ENCODE measurements at places on chromosomes 3 and 15. TPM values are rescaled to one million over a fixed set of nuclear protein-coding genes. Genes with fewer than 3 reads are reported as not detected.

DNA sequence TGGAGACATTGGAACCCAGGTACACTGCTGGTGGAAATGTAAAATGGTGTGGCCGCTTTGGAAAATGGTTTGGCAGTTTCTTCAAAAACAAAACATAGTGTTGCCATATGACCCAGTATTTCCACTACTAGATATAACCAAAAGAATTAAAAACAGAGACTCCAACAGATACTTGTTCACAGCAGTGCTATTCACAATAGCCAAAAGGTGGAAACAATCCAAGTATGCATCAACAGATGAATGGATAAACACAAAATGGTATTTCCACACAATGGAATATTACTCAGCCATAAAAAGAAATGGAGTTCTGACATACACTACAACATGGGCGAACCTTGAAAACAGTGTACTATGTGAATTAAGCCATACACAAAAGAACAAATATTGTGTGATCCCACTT is 59.4 kb upstream of the TIMP4 start:
- DNase-seq = no peak

The ACAN gene
- total RNA-seq = not detected

The AMT gene
- total RNA-seq = 32.9 TPM

The TRAIP gene
- 3.2 TPM for total RNA-seq

DNA sequence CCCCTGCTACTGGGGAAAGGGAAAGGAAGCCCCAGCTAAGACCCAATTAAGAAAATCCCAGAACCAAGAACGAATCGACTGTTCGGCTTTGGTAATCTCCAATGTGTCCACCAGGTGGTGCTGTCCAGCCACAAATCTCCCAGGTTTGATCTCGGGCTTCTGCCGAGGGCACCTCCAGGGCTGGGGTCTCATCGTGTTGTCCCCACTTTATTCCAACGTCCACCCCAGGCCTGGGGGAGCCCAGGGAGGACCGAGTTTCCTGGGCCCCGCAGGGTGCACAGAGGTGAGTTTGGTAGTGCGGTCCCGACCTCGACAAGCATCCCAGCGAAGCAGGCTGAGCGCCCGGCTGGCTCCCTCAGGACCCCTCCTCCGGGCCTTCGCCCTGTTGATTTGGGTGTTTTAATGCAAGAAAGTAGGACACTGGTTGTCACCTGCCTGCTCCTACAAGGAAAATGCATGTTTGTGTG is 185.1 kb downstream of the GOLGA6L6 start:
- no peak for DNase-seq

DNA sequence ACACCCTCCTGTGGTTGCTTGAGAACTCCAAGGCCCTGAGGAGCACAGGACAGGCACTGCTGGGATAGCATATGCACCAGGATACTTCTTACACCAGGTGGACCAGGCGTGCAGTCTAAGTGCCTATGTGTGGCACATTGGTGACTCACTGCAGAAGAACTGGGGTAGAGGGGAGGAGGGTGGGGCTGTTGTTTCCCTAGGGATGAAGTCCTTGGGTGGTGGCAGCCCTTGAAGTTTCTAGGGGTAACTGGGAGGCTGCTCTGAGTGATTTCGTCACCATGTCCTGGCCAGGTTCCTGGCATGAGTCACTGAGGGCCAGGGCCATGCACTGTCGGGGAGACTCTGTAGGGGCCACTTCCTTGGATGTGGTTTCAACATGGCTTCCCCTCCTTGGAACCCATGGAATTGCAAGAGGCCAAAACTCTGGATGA is 15.9 kb downstream of the MYZAP start:
- peak; percentile 86 for DNase-seq

The DUOXA2 gene
- total RNA-seq = not detected

The PLXND1 gene
- total RNA-seq = 56.0 TPM

GRCh38 chr3:138941259-138941885 is 5.6 kb downstream of the FOXL2 start:
- no peak for DNase-seq

- DNase-seq = no peak
Observed at GRCh38 chr15:78684657-78685056, 43.6 kb upstream of the CHRNB4 start.

The MUC13 gene
- 14.0 TPM for total RNA-seq

- no peak for DNase-seq
Observed at GRCh38 chr3:15797642-15798303, at the start of gene ANKRD28. Gene ANKRD28, minus strand, starts transcription at chr3:15797979. Its CDS starts 1,458 bp downstream, at chr3:15796521.
